ENCODE measurements at places on chromosomes 11 and 22. TPM values are rescaled to one million over a fixed set of nuclear protein-coding genes. Genes with fewer than 3 reads are reported as not detected.

- H3K4me1 ChIP-seq: no peaks in the 10 kb centered on the region
- no peaks in the 10 kb centered on the region for H3K27me3 ChIP-seq
- H3K4me3 ChIP-seq: no peak overlapping the region
- DNase-seq: no peak
- H3K27ac ChIP-seq: no peak overlapping the region
Observed at GRCh38 chr22:24500277-24500820, 5.2 kb downstream of the UPB1 start.

- H3K27me3 ChIP-seq: no peaks in the 10 kb centered on the region
- peak within 1 kb of the TSS; percentile 82 for H3K4me3 ChIP-seq
- H3K36me3 ChIP-seq: peaks cover 12% of the 10 kb centered on the region
- no peak within 1 kb of the TSS for H3K27ac ChIP-seq
Observed at GRCh38 chr11:61294717-61295595, at the start of gene VWCE. Gene VWCE, minus strand, starts transcription at chr11:61295316. Its CDS starts 279 bp downstream, at chr11:61295037.

The TMA7B gene
- total RNA-seq: not detected

The NXPE4 gene
- total RNA-seq: not detected

- H3K4me3 ChIP-seq: peak overlapping the region; percentile 97
- H3K36me3 ChIP-seq: peaks cover 38% of the 10 kb centered on the region
- H3K27me3 ChIP-seq: no peaks in the 10 kb centered on the region
- peak overlapping the region; percentile 99 for H3K27ac ChIP-seq
- DNase-seq: no peak
Observed at GRCh38 chr11:114061048-114061680, 1.7 kb downstream of the ZBTB16 start.

The KCNQ1 gene
- total RNA-seq: 4.4 TPM

The SCUBE1 gene
- 6.0 TPM for total RNA-seq

Measured in thoracic aorta (tissue), 2 donors.